ENCODE measurements at places on chromosomes 6 and 20. TPM values are rescaled to one million over a fixed set of nuclear protein-coding genes. Genes with fewer than 3 reads are reported as not detected.

CAP2 gene
- total RNA-seq = 5.7 TPM

SGK2 gene
- total RNA-seq = 3.2 TPM

BMP6 gene
- total RNA-seq = 7.5 TPM

RUNX2 gene
- total RNA-seq = 3.5 TPM

GINM1 gene
- 35.8 TPM for total RNA-seq

ZNF165 gene
- total RNA-seq = 4.0 TPM

NRN1 gene
- total RNA-seq = 10.8 TPM

TP53INP2 gene
- 19.5 TPM for total RNA-seq

PTPRK gene
- 224 TPM for total RNA-seq

GABRR1 gene
- total RNA-seq = not detected

EDN3 gene
- total RNA-seq = 3.6 TPM

FAM209B gene
- not detected for total RNA-seq

EYA2 gene
- 2.2 TPM for total RNA-seq

MACROD2 gene
- total RNA-seq = 67.1 TPM

LPIN3 gene
- total RNA-seq = 9.2 TPM

CCDC167 gene
- 13.4 TPM for total RNA-seq

SLC17A5 gene
- 19.9 TPM for total RNA-seq

GSTA2 gene
- 2.7 TPM for total RNA-seq

IL17A gene
- not detected for total RNA-seq

EMILIN3 gene
- 0.06 TPM for total RNA-seq

ZC2HC1B gene
- 0.28 TPM for total RNA-seq

NUP43 gene
- 28.3 TPM for total RNA-seq

KCNK16 gene
- not detected for total RNA-seq

PRPF6 gene
- 65.0 TPM for total RNA-seq

HTR1E gene
- not detected for total RNA-seq

BMP5 gene
- 88.7 TPM for total RNA-seq

RCAN2 gene
- total RNA-seq = 4.7 TPM

ADTRP gene
- total RNA-seq = 7.3 TPM

BPI gene
- 0.49 TPM for total RNA-seq

RBM12 gene
- 75.0 TPM for total RNA-seq

PGC gene
- 586 TPM for total RNA-seq

HSPA12B gene
- 28.3 TPM for total RNA-seq

DAAM2 gene
- total RNA-seq = 43.0 TPM

GUCA1A gene
- not detected for total RNA-seq

CCN6 gene
- total RNA-seq = not detected

EGFL8 gene
- 9.6 TPM for total RNA-seq
